ENCODE measurements at places on chromosomes 1 and 21.

GRCh38 chr1:41813755-41814745 is 104.7 kb downstream of the HIVEP3 start:
- no peak for DNase-seq

- no peak for DNase-seq
These were observed 5.0 kb upstream of the CHI3L2 start for GRCh38 chr1:111222308-111223125.

GRCh38 chr1:16440470-16441281 is at the start of gene NECAP2:
NECAP2 (plus strand) TSS chr1:16440724; CDS start chr1:16440762, 38 bp downstream.
- peak; percentile 47 for DNase-seq

- no peak for DNase-seq
These were observed 247.9 kb upstream of the DUSP10 start for GRCh38 chr1:221989741-221990140.

DNA sequence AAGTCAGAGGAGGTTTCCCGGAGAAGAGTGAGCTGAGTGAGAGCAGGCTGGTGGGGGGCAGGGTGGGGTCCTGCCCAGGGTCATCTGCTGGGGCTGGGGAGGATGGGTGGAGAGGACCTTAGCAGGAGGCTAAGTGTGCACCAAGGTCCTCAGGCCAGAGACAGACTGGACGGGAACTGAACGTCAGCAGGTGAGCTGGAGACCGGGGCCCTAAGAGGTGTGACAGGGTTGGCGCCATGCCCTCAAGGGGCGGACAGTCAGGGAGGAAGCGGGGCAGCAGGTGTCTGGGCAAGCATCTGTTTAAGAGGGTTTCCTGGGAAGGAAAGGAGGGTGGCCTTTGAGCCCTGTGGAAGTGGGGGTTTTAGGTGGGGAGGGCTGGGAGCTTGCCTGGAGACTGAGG is 13.6 kb upstream of the PTPN7 start:
- no peak for DNase-seq

DNA sequence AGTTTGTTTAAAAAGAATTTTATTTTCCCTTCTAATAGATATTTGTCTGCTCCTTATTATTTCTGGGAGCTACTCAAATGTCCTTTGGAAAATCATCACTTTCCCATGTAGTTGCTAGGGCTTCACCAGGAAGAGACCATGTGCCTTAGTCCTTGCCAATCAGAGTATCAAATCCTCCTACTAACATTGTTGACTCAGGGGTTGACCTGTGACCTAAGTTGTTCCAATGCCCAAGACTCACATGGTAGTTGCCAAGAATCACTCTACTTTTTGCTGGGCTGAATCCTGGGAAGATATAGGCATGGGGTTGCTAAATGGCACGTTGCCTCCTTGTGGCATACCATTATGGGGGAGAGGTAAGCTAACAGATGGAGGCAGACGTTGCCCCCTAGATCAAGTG is 58.2 kb upstream of the FOXD3 start:
- no peak for DNase-seq

GRCh38 chr1:73676186-73676585 is 521.8 kb downstream of the LRRIQ3 start:
- no peak for DNase-seq

DNA sequence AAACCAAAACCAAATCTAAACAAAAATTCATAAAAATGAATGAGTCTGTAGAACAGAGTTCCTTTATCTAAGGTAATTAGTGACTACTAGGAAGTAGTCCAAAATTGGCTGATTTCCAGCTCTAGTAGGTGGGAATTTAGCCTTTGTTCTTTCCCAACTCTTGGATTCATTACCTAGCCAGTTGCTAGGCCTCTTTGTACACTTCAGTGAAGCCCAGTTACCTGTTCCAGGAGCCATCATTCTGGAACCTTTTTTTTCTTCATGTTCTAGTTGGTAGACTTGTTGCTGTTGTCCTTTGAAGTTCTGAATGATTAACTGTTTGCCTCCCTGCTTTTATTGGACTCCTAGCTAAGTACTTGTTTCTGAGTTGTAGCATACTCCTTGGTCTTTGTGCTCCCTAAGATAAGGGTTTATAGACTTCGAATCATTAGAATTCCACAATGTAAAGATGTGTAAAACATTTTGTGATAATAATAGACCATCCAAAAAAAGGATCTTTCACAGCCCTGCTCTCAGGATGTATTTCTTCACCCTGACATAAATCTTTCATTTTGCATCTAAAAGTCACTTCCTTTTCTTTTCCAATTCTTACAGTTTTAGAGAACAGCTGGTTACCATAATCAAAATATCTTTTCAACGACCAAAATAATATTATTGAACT is 9.8 kb downstream of the PLA2G4A start:
- DNase-seq, result no peak

GRCh38 chr1:33025761-33026160 is 10.9 kb downstream of the AK2 start:
- no peak for DNase-seq

DNA sequence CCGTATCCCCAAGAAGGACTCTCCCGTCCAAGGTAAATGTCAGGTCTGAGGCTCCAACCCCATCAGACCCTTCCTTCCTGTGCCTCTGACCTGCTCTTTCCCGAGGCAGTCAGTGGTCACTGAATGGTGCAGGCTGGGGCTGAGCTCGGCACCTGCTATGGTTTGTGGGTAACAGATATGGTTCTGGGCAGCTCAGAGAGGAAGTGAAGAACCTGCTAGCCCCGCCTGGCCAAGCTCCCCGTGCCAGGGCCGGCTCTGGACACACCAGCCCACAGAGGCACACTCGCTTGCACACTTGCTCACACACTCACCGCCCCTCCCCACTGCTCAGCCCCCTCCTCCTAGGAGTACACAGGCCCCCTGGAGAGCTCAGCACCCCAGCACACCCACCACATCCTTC is 16.4 kb downstream of the NCMAP start:
- DNase-seq, result no peak

- DNase-seq, result no peak
These were observed 67.0 kb upstream of the LRRC53 start for GRCh38 chr1:74579425-74579824.

DNA sequence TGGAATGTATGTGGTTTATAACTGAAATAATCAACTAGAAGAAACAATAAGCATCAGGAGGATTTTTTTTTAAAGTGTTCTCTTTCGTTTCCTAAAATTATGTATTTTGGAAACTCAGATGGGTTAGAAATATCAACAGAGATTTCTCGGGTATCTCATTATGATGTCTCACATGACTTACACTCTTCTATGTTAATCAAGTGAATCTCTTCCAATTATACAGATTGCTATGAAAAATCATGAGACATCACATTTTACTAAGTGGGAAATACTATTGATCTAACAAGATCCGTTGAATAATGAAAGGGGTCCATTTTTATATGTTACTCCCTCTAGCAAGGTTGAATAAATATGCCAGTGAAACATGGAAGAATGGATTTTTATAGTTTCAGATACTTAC is 54.7 kb upstream of the NRIP1 start:
- no peak for DNase-seq

GRCh38 chr1:44881011-44881632 is 38.1 kb upstream of the PTCH2 start:
- DNase-seq, result no peak

GRCh38 chr1:195886000-195886399 is 722.2 kb downstream of the KCNT2 start:
- no peak for DNase-seq

GRCh38 chr21:45110873-45111624 is 36.7 kb downstream of the ADARB1 start:
- no peak for DNase-seq

DNA sequence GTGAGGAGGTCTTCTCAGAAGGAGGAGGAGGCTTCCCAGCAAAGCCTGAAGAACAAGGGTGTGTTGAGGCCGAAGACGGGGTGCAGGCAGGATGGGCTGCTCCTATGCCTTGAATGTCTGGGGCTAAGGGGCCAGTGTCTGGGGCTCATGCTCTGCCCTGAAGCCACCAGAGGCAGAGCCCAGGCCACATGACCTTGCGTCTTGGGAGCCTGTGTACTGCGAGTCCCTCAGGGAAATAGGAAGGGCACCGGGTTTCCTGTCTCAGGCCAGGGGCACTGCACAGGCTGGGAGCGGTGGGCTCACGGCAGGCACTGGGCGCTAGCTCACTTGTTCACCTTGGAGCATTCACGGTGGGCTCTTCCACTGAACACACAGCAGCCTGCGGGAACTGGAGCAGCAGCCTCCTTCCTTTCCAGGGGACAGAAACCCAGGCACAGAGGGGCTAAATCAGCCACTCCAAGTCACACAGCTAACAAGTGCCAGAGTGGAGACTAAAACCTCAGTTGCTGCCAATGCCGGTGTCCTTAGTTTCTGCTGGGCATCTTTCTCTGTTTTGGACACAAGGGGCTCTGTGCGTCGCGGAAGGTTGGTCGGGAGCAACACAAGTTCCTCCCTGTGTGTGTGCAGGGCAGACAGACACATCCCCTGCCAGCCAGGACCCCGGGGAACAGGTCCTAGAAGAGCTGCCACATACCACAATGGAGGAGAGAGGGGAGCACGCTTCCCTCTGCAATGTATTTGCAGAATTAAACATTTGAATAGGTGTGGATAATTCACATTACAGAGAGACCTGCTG is 104.8 kb upstream of the C1orf174 start:
- DNase-seq, result no peak

DNA sequence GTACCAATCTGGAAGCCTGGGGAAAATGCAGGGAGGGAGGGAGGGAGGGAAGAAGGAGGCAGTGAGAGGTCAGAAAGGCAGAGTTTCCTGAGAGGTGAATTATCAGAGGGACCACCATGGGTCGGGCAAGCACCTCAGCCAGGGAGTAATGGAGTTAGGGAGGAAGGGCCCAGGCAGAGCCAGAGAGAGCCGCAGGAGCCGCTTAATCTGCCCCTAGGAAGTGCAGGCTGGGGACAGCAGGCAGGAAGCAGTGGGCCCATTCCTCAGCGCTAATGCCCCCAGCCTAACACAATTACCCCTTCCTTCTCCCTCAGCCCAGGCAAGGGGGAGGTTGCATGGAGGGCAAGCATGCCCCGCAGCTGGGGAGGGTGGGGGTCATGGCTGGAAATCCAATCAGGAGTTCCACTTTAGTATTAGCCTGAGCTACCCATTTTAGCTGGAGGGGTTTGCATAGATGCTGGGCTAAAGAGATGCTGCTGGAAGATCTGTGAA is 109.0 kb downstream of the TMEM53 start:
- no peak for DNase-seq

Measured in cortex of kidney (tissue), 1 donor.